ENCODE measurements at places on chromosomes 11 and 22.

GRCh38 chr11:14322510-14322909 lies 36.5 kb downstream of the RRAS2 start:
- DNase-seq = no peak

GRCh38 chr11:34658071-34659015 lies 37.5 kb downstream of the EHF start:
- DNase-seq = no peak

DNA sequence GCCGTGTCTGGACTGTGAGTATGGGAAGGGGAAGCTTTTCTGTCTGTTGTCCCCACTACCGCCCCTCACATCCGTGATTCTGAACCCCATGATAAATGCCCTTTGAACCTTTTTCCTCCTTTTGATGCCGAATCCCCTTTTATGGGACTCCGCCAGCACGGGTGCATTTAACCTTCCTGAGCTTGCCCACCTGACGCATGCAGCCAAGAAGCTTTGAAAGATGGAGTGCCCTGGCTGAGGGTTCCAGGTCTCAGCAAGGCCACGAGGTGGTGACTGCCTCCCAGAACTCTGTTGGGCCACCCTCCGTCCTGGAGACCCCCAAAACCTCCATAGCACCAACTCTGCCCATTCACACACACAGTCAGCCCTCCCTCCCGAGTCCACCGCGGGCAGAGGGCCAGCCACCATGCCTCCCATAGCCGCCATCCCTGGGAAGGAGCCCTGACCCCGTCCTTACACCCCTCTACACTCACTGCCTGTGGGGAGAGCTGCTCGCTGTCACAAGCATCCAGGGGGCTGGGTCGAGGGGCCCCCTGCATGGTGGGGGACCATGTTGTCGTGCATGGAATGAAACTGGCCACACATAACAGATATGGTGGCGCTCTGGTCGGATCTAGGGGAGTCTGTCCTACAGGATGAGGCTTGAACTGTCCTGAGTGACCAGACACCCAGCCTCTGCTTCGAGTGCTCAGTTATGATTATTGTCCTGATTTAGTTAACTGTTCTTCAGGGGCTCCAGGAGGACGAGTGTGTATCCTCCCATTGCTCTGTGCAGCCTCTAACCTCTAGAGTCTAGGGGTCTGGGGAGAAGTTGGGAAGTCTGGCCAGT lies 822 bp upstream of the COMT start:
- DNase-seq = no peak

- DNase-seq = peak; percentile 54
Observed at GRCh38 chr11:5123802-5124521, 14.2 kb downstream of the OR52A5 start.

- DNase-seq = no peak
Observed at GRCh38 chr22:36467946-36468345, 13.5 kb downstream of the TXN2 start.

DNA sequence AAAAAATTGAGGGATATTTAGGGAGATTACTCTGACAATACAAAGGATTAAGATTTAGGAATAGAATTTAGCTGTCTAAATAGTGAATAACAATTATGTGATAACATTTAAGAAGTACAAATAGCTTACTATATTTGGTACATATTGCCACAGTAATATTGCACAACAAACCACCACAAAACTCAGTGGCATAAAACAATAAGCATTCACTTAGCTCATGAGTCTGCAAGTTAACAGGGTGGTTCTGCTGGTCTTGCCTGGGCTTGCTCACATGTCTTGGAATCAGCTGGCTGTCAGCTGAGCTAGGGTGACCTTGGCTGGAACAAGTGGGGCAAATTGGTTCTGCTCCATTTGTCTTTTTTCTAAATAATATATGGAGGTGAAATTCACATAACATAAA lies 115.1 kb downstream of the DCDC1 start:
- no peak for DNase-seq

DNA sequence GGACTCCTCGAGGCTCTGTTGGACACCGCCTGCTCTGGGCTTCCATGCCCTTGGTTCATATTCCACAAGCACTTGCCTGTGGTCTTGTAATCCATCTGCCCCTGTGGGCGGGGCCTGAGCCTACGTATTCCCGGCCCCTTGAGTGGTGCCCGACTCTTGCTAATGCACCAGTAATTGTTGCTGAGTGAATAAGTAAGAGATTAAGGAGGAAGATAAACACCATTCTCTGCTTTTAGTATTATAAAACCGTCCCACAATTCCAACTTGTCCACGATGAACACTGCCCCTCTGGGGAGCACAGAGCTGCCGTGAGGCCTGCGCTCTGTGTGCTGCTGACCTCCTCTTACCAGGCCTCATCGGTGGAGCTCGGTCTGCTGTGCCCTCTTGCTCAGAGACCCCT lies 50.3 kb downstream of the MICAL2 start:
- DNase-seq = no peak

- DNase-seq = no peak
Observed at GRCh38 chr11:77223797-77224196, 77.7 kb downstream of the GDPD4 start.

- DNase-seq = no peak
Observed at GRCh38 chr22:23289130-23289503, 108.8 kb downstream of the BCR start.

DNA sequence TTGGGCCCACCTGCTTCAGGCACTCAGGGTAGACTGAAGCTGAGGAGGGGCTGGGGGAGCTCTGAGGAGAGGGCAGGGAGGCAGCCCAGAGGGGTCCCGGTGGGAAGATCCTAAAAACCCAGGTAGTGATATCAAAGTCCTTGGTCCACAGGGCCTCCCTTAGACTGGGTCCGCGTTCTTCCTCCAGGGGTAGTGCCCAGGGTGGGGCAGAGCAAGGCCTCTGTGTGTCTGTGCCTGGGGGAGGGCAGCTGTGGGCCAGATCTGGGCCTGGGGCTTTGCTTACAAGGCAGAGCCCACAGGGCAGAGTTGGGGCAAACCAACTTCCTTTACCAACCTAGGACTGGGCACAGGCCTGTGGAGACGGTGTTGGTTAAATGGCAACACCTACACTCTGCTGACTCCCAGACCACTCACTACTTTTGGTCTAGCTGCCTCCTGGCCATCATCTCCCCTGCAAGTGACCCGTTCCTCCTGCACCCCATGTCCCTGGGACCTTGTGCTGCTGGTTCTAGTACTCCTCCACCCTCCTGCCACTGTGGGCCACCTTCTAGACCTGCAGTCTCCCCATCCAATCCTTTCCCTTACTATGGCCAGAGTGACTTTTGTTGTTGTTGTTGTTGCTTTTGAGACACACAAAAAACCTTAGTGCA lies 15.8 kb downstream of the ATG16L2 start:
- DNase-seq = no peak

DNA sequence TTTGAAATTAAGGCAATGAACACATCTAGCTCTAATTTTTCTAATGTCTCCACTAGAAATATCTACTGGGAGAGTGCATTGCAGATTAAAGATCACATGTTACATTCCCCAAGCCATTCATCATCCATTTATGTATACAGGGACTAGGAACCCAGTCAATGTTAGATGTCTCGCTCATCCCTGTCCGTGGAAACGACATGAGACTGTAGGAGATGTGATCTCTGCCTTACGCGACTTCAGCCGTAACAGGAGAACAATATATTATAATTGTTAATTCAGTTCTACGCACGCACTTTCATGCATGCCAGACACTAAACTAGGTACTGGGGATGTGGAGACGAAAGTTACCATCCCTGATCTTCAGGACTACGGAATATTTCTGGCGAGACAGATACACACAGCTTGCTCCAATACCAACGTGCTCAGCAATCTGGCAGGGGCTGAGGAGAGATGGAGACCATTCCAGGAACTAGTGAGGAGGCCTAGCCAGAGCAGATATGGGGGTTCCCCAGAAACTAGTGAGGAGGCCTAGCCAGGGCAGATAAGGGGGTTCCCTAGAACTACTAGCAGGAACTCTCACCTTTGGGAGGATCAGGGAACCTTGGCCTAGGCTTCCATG lies 706 bp downstream of the DCPS start:
- DNase-seq = no peak

DNA sequence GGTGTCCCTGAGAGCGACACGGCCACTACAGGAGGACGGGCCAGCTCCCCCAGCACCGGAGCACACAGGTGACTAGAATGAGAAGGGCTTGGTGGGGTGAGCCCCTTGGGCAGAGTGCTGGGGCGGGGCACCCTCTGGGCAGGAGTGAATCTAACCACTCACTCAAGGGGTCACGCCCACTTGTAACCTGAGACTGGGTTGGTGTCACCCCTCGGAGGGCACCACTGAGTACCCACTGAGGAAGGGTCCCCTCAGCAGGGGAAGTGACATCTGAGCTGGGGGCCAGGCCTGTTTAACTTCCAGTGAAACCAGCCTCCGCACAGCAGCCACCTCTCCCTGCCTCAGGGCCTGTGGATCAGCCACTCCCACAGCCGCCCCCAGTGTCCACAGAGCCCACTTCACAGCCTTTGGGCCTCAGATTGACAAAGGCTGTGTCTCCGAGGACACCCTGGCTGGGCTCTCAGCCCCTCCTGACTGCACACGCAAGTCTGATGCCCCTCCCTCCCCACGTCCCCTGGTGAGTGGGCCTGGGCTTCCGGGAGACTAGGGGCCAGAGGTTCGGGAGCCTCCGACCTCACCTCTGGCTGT lies 5.6 kb downstream of the GATD1 start:
- no peak for DNase-seq

DNA sequence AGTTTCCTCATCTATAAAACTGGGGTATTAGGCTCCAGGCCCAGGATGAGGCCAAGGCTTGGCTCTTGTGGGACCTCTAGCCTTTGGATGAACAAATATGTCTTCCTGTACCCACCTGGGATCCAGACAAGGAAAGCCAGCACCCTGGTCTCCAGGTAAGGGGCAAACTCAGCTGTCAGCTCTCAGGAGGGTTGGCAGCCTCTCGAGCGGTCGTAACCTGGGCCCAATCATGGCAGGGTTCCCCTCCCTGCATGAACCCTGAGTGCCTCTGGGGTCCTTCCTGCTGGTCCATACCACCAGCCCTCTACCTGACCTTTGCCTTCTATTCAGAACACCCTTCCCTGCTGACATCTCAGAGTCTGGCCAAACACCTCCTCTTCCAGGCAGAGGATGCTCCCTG lies 19.6 kb downstream of the SLC22A12 start:
- no peak for DNase-seq

DNA sequence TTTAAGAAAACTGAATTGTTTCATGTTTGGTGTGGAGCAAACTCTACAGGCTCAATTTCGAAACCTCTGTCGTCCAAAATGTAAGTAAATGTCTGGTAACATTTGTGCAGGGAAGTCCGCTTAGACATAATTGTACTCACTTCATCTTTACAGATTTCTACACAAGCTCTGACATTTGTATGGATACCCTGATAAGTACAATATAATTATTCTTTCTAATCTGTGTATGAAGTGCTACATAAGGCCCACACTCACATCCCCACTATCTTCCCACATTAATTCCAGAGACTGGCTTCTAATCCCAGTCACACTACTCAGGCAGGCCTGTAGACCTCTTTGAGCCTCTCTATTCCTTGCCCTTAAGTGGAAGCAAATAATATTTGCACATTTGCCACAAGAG lies 129.2 kb upstream of the LMO1 start:
- DNase-seq = no peak

GRCh38 chr11:90717522-90717921 lies 494.7 kb upstream of the CHORDC1 start:
- no peak for DNase-seq

- DNase-seq = no peak
Observed at GRCh38 chr11:78384231-78384630, 33.4 kb downstream of the GAB2 start.
